OCI-LY7 (cell line): ENCODE measurements at places on chromosomes 7 and 10. TPM values are rescaled to one million over a fixed set of nuclear protein-coding genes. Genes with fewer than 3 reads are reported as not detected.

DNA sequence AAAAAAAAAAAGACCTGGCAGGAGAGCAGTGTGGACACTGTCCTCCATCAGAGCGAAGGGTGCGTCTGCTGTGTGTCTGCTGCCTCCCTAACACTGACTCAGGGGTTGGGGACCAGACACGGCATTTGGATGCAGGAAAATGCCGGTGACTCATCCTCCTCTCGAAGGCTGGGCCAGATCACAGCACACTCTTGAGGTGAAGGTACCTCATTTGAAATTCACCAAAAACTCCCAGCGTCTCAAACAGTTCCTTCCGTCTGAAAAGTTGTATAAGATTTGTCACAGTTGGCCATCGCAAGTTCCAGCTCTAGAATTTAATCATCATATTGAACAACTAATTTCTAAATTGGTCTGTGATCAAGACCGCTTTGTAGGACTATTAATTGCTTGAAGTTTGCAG lies 118.1 kb upstream of the LYZL2 start:
- DNase-seq, result no peak

GRCh38 chr7:80916770-80917741 lies 1.8 kb downstream of the SEMA3C start:
- DNase-seq, result no peak

- no peak for DNase-seq
Measured at GRCh38 chr10:79189853-79190435, 121.2 kb downstream of the ZMIZ1 start.

DNA sequence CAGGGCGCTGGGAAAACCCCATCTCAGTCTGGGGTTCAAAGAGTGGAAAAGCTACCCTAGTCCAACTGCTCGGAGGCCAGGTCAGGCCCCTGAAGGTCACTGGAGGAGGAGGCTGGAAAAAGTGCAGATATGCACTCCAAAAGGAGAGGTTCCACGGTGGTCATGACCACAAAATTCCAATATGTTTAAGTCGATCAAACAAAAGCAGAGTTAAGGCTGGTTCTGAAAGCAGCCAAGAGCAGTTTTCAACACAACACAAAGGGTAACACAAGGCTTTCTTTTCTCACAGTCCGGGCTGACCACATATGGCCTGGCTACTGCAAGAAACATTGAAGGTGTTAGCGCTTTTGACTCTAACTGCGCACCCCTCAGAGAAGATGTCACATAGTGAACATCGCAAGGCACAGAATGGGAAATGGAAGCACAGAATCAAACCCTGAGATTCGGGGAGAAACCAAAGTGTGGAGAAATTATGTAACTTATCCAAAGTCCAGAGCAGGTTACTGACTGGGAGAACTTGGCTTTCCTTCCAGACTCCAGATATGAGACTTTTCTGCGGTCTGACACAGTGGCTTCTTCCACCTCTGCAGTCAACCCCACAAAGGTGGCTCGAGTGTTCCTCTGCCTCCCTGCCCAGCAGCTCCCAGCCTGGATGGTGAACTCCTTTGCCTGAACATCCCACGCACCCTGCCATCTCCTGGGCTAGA lies 1.3 kb upstream of the GRB10 start:
- no peak for DNase-seq

Gene ATP6V0A4
- not detected in 2 replicates for total RNA-seq

Gene OR2A42
- total RNA-seq, result not detected in 2 replicates

- DNase-seq, result no peak
Measured at GRCh38 chr7:43850348-43851116, 18.8 kb downstream of the MRPS24 start.

Gene HOXA10
- not detected in 2 replicates for total RNA-seq
